ENCODE measurements at places on chromosomes 12 and 14. TPM values are rescaled to one million over a fixed set of nuclear protein-coding genes. Genes with fewer than 3 reads are reported as not detected.

Gene DLK1
- not detected for total RNA-seq

Gene KRT6C
- not detected for total RNA-seq

Gene PLD4
- total RNA-seq: 0.11 TPM

Gene GPR68
- total RNA-seq: 36.1 TPM

Gene GYS2
- total RNA-seq: 0.23 TPM

Gene CLMN
- 1.5 TPM for total RNA-seq

Gene LRRC9
- total RNA-seq: not detected

Gene GPRC5D
- total RNA-seq: not detected

Gene KRT77
- not detected for total RNA-seq

Gene DEGS2
- total RNA-seq: not detected

Gene CHURC1
- total RNA-seq: 73.6 TPM

Gene CLEC4C
- total RNA-seq: not detected

Gene TMPRSS12
- not detected for total RNA-seq

Gene KRT5
- total RNA-seq: not detected

Gene MYH6
- total RNA-seq: not detected

Gene PLA2G1B
- not detected for total RNA-seq

Gene EIF2S1
- 139 TPM for total RNA-seq

Gene HOXC11
- total RNA-seq: not detected

Gene SMIM41
- not detected for total RNA-seq

Gene CRIP1
- total RNA-seq: 545 TPM

Gene PRB2
- total RNA-seq: not detected

Measured in T-helper 2 cell treated with Interferon-gamma antibody and Interleukin-4, amounts not matched to agents 100 ng/mL and 5 ng/mL, for 36 hours (primary cell).